Neural crest cell (in vitro differentiated cells): ENCODE measurements at places on chromosomes 12 and 14. TPM values are rescaled to one million over a fixed set of nuclear protein-coding genes. Genes with fewer than 3 reads are reported as not detected.

The LRRC43 gene
- total RNA-seq = 1.1 and 1.7 TPM in 2 replicates

The RAB15 gene
- total RNA-seq = 16.5 and 17.9 TPM in 2 replicates

The TC2N gene
- total RNA-seq = 0.09 TPM in 1 of 2 replicates, not detected in the other

The CLEC9A gene
- not detected in 2 replicates for total RNA-seq

The SUDS3 gene
- total RNA-seq = 44.8 and 50.7 TPM in 2 replicates

The GNB3 gene
- 21.2 and 22.2 TPM in 2 replicates for total RNA-seq

The NTF3 gene
- 0.33 TPM in 1 of 2 replicates, not detected in the other for total RNA-seq

The CLEC4D gene
- not detected in 2 replicates for total RNA-seq

The CNTN1 gene
- total RNA-seq = 0.77 and 1.0 TPM in 2 replicates

The CLEC1B gene
- total RNA-seq = not detected in 2 replicates

The MIP gene
- not detected in 2 replicates for total RNA-seq

The TAS2R20 gene
- 1.1 TPM in 2 replicates for total RNA-seq

The GPR137C gene
- 3.9 and 4.2 TPM in 2 replicates for total RNA-seq

The SLC2A3 gene
- total RNA-seq = 50.6 and 52.2 TPM in 2 replicates

The RSRC2 gene
- total RNA-seq = 107 TPM in 2 replicates

The PLEK2 gene
- not detected in 2 replicates for total RNA-seq

The OVCH1 gene
- 0.16 and 0.37 TPM in 2 replicates for total RNA-seq

The PKP2 gene
- total RNA-seq = 3.6 TPM in 2 replicates

The SDS gene
- not detected in 2 replicates for total RNA-seq

The DCTN2 gene
- total RNA-seq = 133 and 138 TPM in 2 replicates

The REM2 gene
- 3.0 and 3.6 TPM in 2 replicates for total RNA-seq

The LRCOL1 gene
- 0.93 and 1.7 TPM in 2 replicates for total RNA-seq

The SERPINA10 gene
- not detected in 2 replicates for total RNA-seq

The HCAR3 gene
- not detected in 2 replicates for total RNA-seq

The KRT78 gene
- not detected in 2 replicates for total RNA-seq

The PIANP gene
- 8.6 and 8.7 TPM in 2 replicates for total RNA-seq

The HOXC12 gene
- not detected in 2 replicates for total RNA-seq
